Stomach (tissue), 19 donors: ENCODE measurements at places on chromosomes 3 and 15. TPM values are rescaled to one million over a fixed set of nuclear protein-coding genes. Genes with fewer than 3 reads are reported as not detected.

CIP2A gene
- 1.8 TPM for polyA plus RNA-seq

DUOXA2 gene
- 8.9 TPM for polyA plus RNA-seq

SYNM gene
- polyA plus RNA-seq: 88.7 TPM

TOPAZ1 gene
- polyA plus RNA-seq: not detected

SPTSSB gene
- 86.3 TPM for polyA plus RNA-seq

SNX33 gene
- 11.0 TPM for polyA plus RNA-seq

IL5RA gene
- polyA plus RNA-seq: 0.46 TPM

CFAP20DC gene
- 2.0 TPM for polyA plus RNA-seq

SPINK8 gene
- not detected for polyA plus RNA-seq

GPR149 gene
- polyA plus RNA-seq: not detected

OXTR gene
- not detected for polyA plus RNA-seq

SLC51A gene
- not detected for polyA plus RNA-seq

TNFAIP8L3 gene
- polyA plus RNA-seq: 12.5 TPM

COL6A6 gene
- not detected for polyA plus RNA-seq

MAP6D1 gene
- not detected for polyA plus RNA-seq

SKIC8 gene
- polyA plus RNA-seq: 40.3 TPM

GOLGA6L10 gene
- 2.1 TPM for polyA plus RNA-seq

C3orf80 gene
- 0.31 TPM for polyA plus RNA-seq

UQCC5 gene
- polyA plus RNA-seq: 58.5 TPM

ANKRD34C gene
- polyA plus RNA-seq: not detected

GRAMD1C gene
- 9.3 TPM for polyA plus RNA-seq

ZMYND10 gene
- polyA plus RNA-seq: 1.2 TPM

MAGEL2 gene
- 0.10 TPM for polyA plus RNA-seq

NOX5 gene
- polyA plus RNA-seq: under 0.01 TPM

ASB14 gene
- polyA plus RNA-seq: not detected

HEG1 gene
- 2.4 TPM for polyA plus RNA-seq

THAP10 gene
- 1.9 TPM for polyA plus RNA-seq

TNIK gene
- 3.4 TPM for polyA plus RNA-seq

GRAMD2A gene
- 0.37 TPM for polyA plus RNA-seq

GPR171 gene
- polyA plus RNA-seq: 0.44 TPM

SLC12A1 gene
- not detected for polyA plus RNA-seq
